ENCODE measurements at places on chromosomes 3 and 15.
A peak's percentile ranks its signal among the peaks of the same experiment; 100 is the strongest.

DNA sequence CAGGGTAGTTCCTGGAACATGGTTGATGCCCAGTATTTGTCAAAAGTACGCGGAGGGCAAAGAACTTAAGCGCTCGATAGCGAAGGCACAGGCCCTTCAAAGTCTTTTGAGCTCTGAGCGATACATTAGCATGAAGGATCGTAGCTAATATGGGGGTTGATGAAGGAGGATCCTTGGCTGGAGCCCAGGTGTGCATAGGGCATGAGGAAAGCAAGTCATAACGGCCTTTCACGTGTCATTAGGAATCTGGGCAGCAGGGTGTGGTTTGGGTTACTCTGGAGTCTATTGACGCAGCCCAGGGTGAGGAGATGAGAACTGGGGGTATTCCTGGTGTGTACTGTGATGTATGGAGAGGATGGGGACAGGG is 31.7 kb downstream of the SPINK8 start:
- DNase-seq, result peak; percentile 25

DNA sequence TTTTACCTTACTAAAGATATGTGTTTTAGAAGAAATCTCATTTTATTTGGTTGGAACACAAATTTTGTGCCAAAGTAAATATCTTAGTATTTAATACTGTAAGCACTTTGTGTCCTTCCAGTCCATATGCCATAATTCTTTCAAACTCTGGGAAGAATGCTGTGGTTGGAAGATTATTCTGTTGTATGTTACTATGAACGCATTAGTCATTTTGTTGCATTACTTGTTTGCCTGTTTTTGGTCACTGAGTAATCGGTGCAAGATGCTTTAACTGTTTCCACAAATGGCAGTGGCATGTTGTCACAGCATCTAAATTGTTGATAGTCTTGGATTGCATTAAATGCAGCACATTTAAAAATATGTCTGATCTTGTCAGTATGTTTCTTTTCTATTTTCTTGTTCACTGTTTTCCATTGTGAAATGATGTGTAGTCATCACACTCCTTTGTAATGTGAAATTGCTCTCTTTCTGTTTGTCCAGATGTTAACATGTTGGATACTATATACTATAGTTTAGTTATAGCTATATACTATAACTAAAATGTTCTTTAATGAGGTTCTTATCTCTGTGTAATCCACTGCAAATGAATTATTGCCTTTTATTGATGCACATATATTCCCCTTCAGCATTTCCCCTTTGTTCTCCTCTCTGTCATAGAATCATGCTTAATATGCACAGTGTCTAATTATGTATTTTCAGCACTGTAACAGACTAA is 89.9 kb upstream of the FLNB start:
- DNase-seq, result no peak

DNA sequence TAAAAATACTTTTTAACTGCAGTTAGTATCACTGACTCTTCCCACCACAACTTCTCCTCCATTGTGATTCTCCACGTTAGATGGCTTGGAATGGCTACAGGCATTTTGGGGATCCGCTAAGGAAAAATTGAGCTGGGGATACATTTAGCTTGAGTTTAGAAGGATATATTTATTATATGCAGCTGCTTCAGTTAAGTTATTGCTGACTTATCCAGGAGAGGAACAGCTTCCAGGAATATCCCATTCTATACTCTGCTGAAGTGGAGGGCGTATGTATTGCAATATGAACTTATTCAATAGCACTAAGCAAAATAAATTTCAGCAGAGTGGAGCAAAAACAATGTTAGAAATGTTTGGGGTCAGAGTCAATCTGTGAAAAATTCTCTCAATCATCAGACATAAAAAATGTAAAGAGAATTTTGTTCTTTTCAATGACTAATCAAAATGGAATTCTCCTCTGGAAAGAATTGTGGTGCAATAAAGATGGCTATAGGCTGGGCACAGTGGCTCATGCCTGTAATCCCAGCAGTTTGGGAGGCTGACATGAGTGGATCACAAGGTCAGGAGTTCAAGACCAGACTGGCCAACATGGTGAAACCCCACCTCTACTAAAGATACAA is 84.7 kb downstream of the NCEH1 start:
- DNase-seq, result no peak

DNA sequence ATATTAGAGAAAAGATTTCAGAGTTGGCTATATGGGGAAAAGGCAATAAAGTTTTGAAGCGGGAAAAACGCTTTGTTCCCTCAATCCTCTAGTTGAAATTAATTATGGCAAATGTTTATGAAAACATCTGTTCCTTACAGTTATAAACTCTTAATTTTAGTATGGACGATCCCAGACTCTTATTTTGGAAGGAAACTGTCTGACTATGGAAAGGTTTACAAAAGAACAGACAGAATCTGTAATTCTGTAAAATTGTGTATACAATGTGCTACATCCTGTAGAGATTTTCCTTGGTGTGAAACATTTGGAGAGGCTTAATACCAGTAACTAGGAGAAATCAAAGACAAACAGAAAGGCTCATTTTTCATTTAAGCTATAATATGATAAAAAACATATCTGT is 311.8 kb downstream of the TBC1D5 start:
- DNase-seq, result no peak

- DNase-seq, result no peak
These were observed 93.7 kb downstream of the MYLK start for GRCh38 chr3:123790254-123791072.

- DNase-seq, result peak; percentile 80
These were observed 44.6 kb downstream of the CORO2B start for GRCh38 chr15:68623301-68623892.
